ENCODE measurements at places on chromosomes 7 and 10.

DNA sequence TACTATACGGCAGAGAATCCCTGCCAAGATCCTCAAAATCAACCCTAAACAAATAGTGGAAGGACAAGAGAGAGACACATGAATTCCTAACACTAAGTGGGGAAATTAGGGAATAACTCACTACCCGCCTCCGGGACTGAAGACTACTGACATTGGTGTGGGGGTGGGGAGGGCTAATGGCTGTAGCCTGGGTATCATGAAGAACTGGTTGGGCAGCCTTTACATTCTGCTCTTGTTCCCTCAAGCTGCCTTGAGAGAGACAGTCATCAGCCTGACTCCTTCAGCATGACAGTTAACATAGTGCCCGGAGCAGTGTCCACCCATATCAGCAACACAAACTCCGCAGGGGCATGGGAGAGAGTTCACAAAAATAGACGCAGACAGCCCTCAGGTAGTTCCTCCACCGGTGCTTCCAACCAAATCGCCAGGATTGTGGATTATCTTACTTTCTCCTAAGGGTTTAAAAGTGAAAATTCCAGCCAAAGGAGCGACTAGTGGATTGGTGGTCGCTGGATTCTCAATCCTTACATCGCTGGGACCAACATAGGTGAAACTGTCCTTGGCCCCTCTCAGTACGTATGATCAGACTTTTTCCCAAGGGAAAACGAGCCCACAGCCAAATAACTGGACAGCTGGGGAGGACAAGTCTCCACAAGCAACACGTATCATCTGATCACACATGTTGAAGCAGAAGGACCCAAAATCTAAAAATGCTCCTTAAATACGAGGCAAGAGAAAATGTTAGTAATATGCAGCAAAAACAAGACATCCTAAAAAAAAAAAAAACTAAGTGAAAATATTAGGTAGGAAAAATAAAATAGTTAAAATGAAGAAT, 22.6 kb downstream of the TMEM254 start:
- DNase-seq: no peak

GRCh38 chr7:19161671-19162070, 16.4 kb upstream of the FERD3L start:
- no peak for DNase-seq

GRCh38 chr7:74267756-74268565, 13.8 kb upstream of the RFC2 start:
- DNase-seq: no peak

DNA sequence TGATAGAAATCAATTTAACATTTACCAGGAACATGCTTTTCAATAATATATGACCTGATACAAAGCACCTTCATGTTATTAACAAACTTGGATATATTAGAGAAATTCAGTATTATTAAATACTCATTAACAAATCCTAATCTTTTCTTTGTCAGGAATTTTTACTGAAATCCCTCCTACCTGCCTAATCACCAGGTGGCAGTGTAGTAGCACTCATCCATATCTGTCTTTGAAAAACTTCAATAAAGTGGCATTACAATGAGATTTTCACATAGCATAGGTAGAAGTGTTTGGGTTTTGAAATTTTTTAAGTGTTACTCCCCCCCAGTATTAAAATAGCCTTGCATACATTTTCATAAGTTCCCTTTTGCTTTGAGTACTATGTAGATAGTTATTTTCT, 1246.6 kb upstream of the LRRN3 start:
- DNase-seq: peak; percentile 10

GRCh38 chr7:144391823-144392255, 11.7 kb downstream of the NOBOX start:
- no peak for DNase-seq

DNA sequence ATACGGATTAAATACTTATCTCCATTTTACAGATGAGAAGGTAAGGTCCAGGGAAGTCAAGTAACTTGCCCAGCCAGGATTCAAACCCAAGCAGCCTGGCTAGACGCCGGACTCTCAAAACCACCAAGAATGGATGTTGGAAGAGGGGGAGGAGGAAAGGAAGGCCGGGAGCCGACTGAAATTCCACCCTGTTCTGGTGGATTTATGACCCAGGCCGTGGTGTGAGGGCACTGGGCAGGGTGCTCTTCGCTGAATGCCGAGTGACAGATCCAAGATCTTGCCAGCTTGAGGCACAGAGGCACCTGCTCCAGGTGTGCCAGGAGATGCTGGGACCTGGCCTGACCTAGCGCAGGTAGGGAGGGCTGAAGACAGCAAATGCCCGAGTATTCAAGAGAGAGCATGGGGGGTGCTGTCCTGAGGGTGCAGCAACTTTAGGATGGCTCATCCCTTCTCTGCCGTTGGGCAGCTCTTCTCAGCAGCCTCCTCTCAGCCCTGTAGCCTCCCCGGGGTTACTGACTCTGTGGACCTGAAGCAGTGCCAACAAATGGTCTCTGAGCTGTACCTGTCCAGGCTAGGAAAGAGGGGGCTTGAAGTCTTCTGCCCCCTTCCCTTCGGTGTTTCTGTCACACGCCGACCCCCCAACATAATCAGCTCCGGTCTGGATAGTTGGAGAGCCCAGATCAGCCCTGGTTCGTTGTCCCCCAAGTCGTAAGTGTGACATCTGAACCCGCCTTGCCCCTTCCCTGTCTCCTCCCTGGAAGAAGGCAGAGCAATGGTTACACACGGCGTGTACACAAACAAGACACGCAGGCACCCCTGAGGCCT, 713 bp downstream of the LOXL4 start:
- no peak for DNase-seq

All from hippocampal formation (tissue), 2 donors.